ENCODE measurements at places on chromosomes 3 and 15.
A peak's percentile ranks its signal among the peaks of the same experiment; 100 is the strongest.

DNA sequence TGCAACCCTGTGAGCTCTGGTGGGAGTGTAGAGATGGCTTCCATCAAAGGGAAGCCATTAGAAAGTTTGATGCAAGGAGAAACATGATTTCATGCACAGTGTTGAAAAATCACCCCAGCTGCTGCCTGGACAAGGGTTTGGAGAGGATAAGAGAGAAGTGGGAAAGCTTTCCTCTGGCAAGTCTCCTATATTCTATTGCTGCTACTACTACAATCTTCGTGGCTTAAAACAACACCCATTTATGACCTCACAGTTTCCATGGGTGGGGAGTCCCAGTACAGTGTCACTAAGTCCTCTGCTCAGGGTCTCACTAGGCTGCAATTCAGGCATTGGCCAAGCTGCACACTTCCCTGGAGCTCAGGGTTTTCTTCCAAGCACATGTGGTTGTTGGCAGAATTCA lies 229.3 kb downstream of the TAFA4 start:
- no peak for DNase-seq

- DNase-seq = peak; percentile 25
Observed at GRCh38 chr3:159280386-159281191, 478.7 kb downstream of the MFSD1 start.

GRCh38 chr3:23650371-23651140 lies 155.2 kb upstream of the UBE2E1 start:
- no peak for DNase-seq

DNA sequence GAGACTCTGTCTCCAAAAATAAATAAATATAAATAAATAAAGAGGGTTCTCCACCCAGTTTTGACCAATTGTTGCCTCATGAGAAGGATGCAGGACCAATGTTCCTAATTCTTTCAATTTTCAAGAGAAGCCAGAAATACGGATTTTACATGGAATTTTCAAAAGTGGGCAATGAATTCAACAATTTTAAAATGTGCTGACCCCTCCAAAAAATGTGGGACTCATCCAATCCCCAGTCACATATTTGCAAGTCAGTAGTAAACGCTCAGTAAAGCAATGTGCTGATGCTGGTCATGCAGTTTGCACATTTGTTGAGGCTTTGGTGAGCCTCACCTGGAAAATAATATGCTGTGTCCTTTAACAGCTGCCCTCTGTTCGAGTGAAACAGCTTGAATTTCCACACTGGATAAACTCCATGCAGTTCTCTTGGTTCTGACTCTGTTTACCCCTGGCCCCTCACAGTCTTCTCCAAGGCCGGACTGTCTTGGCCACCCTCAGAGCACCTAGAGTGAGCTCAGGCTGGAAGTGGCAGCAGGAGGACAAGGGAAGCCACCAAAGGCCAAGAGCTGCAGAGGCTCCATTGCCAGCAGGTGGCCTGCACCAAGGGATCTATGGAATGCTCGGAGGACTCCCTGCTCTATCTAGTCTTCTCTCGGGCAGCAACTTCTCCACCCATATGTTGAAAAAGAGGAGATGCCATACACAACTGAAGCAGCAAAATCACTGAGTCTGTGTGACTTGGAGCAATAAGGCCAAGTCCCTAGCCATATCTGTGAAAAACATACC lies 246.8 kb downstream of the UACA start:
- no peak for DNase-seq

GRCh38 chr3:102174832-102175374 lies 259.9 kb upstream of the ZPLD1 start:
- DNase-seq = no peak

GRCh38 chr3:55160241-55160983 lies 232.6 kb upstream of the LRTM1 start:
- peak; percentile 28 for DNase-seq

GRCh38 chr3:31244929-31245817 lies 287.6 kb upstream of the STT3B start:
- DNase-seq = no peak

DNA sequence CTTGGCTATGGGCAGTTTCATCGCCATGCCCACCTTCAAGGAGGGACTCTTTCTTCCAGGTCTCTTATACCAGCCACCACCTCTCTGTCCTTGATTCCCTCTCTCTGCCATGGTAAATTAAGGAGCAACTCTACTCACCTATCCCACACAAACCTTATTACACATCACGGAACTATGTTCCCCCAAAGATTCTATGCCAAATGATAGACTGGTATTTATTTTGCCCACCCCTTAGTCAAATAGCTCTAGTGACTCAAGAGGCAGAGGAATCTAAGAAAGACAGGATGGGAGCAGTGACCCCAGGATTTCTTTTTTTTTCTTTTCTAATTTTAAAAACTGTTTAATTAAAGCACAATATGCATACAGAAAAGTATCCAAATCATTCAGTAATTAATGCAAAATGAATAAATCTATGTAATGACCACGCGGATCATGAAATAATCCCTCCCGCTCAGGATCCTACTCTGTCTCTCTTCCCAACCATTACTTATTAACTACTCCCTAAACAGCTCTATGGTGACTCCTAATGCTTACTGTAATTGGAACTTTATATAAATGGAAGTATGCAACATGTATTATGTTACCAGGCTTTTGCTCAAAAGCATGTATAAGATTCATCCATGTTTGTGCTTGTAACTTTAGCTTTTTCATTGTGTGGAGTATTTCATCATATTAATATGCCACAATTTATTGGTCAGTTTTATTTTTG lies 410.8 kb upstream of the RASGRP1 start:
- DNase-seq = no peak

DNA sequence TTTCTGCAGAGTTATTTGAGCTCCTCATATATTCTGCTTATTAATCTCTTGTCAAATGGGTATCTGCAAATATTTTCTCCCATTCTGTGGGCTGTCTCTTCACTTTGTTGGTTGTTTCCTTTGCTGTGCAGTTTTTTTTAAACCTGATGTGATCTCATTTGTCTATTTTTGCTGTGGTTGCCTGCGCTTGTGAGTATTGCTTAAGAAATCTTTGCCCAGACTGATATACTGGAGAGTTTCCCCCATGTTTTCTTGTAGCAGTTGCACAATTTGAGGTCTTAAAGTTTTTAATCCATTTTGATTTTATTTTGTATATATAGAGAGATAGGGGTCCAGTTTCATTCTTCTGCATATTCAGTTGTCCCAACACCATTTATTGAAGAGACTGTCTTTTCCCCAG lies 102.3 kb downstream of the POLQ start:
- no peak for DNase-seq

- no peak for DNase-seq
Observed at GRCh38 chr3:178127221-178127620, 409.0 kb upstream of the KCNMB2 start.

GRCh38 chr3:187628169-187628568 lies 42.0 kb downstream of the SST start:
- DNase-seq = no peak
